Fibroblast of gingiva (primary cell): ENCODE measurements at places on chromosomes 2 and 18.

DNA sequence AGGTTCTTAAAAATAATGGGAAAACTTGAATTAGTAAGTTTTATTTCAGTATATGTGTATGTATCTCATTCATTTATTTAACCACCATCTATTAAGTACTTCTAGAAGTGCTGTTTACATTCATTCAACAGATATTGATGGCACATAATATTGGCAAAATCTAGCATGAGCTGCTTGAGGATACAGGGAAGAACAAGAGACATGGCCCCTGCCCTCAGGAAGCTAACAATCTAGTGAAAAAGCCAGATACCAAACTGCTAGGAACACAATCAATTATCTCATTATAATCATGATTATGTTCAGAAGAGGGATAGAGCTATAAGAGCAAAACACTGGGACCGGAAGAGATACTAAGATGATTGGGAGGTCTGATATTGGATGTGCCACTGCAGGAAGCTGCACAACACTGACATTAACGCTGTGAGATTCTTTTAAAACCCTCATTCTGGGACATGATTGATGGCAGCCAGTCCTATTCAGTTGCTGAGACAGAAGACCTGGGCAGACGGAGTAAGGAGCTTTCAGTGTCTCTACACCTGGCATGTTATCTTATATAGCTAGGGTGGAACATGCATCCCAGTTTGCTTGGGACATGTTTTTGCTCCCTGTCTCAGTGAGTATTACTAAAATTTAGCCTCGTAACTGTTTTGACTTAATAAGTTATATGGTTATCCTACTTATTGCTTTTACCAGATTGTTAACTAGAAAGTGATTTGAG lies 314.1 kb downstream of the STK39 start:
- DNase-seq: no peak

GRCh38 chr2:109712123-109712449 lies 82.0 kb upstream of the RGPD5 start:
- DNase-seq: no peak

- no peak for DNase-seq
These were observed 728.7 kb upstream of the ID2 start for GRCh38 chr2:7953195-7953594.

GRCh38 chr2:188142636-188143295 lies 148.9 kb upstream of the GULP1 start:
- peak; percentile 65 for DNase-seq

DNA sequence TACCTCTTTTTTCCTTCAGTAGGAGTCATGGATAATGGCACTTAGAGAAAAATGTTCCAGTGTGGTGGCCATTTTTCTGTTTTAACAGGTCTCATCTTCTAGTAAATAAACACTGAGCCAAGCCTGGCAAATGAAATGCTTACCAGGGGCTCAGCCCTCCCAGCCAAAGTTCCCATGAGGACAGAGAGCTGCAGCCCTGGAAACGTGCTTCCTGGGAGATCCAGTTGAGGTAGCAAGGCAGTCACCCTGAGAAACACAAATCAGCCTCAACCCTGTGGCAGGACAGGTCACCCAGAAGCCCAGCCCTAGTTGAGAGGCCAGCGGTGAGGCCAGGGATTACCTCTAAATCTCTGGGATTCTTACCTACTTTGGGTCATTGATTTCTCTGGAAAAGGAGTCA lies 140.1 kb downstream of the LNPK start:
- DNase-seq: no peak

GRCh38 chr2:108268001-108268400 lies 20.7 kb upstream of the SULT1C2 start:
- peak; percentile 84 for DNase-seq
